ENCODE measurements at places on chromosomes 5 and 9. TPM values are rescaled to one million over a fixed set of nuclear protein-coding genes. Genes with fewer than 3 reads are reported as not detected.

The PTGES gene
- 27.5 TPM for total RNA-seq

The GPR151 gene
- total RNA-seq: not detected

The SLCO6A1 gene
- total RNA-seq: not detected

The ITGA2 gene
- total RNA-seq: 35.9 TPM

The TRAPPC13 gene
- 14.9 TPM for total RNA-seq

The PTPRD gene
- total RNA-seq: 1.7 TPM

The IL6ST gene
- 104 TPM for total RNA-seq

The ACSL6 gene
- total RNA-seq: 0.32 TPM

The PCDHB8 gene
- total RNA-seq: 1.1 TPM

The LRRC26 gene
- total RNA-seq: 19.4 TPM

The FBLL1 gene
- not detected for total RNA-seq

All from lower leg skin (tissue), 4 donors.